ENCODE measurements at places on chromosomes 13 and 19.

- DNase-seq: no peak
Measured at GRCh38 chr19:16161840-16162239, 11.5 kb downstream of the CIB3 start.

DNA sequence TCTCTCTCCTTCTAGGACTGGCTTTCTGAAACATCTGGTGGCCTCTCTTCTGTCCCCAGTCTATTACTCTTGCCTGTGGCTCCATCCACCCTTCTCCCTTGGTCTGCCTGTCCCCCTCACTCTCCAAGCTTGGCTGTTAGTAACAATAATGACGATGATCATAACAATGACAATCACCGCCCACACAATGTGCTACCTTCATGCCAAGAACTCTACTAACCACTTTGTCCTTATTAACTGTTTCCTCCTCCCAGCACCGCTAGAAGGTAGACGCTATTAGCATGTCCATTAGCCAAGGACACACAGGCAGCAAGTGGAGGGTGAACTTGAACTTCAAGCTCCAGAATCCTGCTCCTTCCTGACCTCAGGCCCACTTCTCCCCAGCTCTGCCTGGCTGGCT is 2.7 kb downstream of the GYS1 start:
- DNase-seq: no peak

DNA sequence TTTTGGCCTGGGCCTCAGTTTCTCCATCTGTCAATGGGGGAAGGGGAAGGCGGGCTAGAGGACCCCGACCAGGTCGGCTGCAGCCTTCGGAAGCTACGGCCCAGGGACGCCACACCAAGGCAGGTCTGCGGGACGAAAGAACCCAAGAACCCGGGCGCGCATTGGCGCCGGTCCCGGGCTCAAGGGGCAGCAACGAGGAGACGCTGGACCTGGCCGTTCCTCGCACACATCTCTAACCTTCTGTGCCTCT is 739 bp upstream of the ILF3 start:
- no peak for DNase-seq

GRCh38 chr19:32567486-32567885 is 13.5 kb upstream of the PDCD5 start:
- DNase-seq: no peak

DNA sequence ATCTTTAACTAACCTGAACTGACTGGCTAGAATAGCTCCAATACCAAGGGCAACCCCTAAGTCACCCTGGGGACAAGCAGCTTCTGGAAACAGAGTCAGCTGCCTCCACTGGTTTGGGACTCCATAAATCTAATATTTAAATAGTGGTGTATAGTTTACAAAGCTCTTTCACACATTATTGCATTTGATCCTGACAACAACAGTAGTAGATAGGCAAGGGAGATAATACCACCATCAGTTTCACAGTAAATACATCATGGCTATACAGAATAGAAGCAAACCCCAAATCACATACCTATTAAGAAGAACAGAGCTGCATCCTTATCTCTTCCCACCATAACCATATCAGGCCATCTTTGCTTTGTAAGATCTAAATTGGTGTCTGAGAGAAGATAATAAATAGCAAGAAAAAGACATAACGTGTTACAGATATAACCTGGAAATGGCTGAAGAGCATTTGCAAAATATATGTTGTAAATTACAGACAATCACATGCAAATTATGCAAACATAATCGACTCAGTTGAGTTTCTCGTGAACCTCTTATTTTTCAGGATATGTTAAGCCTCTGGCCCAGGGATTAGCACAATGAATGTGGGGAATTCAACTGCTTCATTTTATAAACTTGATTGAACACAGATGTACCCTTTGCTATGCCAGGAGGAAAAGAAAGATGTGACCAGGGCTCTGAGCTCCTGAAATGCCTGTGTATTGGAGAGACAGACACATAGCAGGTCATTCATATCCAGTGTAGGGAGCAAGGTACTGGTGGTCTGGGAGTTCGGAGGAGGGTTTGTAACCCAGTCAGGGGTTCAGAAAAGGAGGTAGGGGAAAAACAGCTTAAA is 142.5 kb downstream of the SLC7A1 start:
- no peak for DNase-seq

DNA sequence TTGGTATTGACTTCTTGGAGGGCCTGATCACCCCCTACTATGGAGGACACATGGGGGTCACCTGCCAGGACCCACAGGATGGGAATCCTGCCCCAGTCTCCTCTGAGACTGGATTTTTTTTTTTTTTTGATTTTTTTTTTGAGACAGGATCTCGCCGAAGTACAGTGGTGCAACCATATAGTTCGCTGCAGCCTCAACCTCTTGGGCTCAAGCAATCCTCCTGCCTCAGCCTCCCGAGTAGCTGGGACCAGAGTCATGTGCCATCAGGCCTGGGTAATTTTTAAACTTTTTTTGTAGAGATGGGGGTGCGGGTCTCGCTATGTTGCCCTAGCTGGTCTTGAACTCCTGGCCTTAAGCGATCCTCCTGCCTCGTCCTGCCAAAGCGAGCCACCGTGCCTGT is 14.2 kb upstream of the ADGRE5 start:
- no peak for DNase-seq

DNA sequence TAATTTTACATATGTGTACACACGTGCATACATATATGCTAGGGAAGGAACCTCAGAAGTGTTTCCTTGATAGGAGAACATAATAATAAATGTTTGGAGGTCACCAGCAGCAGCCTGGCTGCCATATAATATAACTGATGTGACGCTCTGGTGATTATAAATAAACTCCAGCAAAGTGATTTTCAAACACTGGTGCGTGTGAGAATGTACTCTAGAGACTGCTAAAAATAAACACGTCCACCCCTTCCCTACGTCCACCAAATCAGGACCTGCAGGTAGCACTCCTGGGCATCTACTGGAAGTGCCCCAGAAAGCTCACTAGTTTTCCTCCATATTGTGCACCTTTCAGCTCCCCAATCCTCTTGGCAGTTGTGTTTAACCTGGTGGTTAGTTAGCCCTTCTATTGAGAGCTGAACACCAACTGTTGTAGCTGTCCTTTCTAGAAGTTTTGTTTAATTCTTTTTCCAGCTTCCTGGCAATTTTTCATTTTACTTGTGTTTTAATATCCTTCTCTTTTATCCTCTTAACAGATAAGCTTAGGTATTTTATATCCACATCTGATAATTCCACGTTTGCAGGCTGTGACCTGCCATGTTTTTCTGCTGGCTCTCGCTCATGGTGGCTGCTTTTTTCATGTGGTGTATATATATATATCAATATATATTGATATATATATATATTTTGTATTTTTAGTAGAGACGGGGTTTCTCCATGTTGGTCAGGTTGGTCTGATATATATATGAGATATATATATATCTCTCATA is 13.0 kb downstream of the OPA3 start:
- DNase-seq: no peak

GRCh38 chr19:58154287-58154678 is 3.7 kb upstream of the ZNF329 start:
- DNase-seq: no peak

DNA sequence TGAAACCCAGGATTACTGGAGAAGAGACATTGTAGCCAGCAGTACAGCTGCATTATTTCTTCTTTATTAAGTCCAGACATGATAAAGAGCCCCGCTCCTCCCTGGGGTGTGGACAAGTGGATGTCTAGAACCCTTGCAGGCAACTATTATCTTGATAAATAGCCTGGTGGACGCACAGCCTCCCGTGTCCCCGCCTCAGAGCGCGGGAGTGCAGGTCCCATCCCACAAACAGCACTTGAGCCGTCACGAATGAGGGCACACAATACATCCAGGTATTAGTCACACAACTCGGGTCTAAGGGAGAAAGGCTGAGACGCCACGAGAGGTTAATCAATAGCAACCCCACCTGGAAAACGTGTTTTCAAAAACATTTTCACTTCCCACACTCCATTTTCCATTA is 213.2 kb upstream of the SOX1 start:
- no peak for DNase-seq

GRCh38 chr13:114148521-114148855 is 16.1 kb upstream of the RASA3 start:
- DNase-seq: no peak

DNA sequence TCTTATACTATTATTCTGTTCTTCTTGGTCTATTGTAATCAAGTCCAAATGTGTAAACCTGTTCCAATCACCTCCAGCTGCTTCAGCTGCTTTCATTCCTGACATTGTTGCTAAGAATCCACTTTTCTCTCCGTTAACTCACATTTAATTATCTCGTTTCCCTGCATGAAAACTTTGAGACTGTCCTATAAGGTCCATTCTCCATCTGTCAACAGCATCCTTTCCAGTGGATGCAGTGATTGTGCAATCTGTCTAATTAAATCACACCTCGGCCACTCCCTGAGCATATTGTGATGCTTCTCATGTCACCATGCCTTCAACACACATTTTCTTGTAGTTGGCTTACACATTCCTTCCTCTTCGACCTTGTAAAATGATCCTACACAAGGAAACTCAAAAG is 1626.9 kb upstream of the SLC10A2 start:
- DNase-seq: no peak

GRCh38 chr19:23263870-23264590 is 13.8 kb upstream of the ZNF724 start:
- no peak for DNase-seq

GRCh38 chr13:98171900-98172589 is 5.0 kb downstream of the RNF113B start:
- no peak for DNase-seq

DNA sequence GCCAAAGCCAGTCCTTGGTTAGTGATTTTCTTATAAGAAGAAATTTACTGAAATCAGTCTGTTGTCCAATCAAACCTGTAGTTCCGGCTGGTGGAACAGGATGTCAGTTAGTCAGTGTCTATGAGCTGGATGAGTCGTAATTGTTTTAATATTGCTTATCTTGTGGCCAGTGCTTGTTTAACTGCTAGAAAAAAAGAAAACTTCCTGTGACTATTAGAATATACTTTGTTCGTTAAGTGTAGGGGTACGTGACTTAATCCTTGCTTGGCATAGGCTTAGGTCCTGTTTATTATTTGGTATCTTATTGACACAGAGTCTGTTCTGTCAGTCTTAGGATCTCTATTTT is 1484.8 kb upstream of the MIR17HG start:
- DNase-seq: no peak

GRCh38 chr13:100528353-100528752 is 60.2 kb downstream of the GGACT start:
- DNase-seq: no peak

GRCh38 chr19:41923045-41923788 is 5.0 kb downstream of the ERFL start:
- DNase-seq: no peak

DNA sequence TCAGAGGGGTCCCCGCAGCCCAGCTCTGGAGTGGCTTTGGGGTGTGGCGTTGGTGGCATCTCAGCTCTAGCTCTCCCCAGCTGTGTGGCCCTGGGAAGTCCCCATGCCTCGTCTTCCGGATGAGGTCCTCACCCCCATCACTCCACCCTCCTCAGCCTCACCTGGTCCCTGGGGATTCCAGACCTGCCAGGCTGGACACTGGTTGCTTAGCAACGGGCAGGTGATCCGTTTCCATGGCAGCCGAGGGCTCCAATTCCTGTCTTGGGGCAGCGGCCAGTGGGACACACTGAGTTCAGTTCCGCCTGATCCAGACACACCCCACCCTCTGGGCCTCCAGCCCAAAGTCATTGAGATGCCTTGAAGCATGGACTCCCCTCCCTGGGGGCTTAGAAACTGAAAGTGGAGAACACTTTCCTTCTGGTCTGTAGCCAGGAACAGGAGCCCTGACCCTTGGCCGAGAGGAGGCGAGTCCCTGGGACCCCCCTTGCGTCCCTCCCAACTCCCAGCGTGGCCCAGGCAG is 7.7 kb upstream of the MISP start:
- DNase-seq: no peak

DNA sequence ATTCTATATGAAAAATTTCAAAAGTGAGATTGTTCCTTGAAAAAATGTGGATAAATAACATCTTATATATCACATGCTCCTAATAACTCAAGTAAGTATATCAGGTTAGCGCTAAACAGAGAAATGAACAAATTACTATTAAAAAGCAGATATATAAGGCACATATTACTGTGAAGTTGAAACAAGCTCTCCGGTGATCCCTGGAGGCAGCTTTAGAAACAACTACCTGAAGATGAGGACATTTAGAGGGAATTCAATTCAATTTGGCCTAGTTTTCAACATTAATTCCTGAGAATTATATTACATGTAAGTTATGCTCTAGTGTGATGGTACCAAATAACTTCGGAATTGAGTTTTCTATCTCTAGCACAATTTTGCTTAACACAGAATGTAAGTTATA is 1373.6 kb upstream of the SPRY2 start:
- no peak for DNase-seq

DNA sequence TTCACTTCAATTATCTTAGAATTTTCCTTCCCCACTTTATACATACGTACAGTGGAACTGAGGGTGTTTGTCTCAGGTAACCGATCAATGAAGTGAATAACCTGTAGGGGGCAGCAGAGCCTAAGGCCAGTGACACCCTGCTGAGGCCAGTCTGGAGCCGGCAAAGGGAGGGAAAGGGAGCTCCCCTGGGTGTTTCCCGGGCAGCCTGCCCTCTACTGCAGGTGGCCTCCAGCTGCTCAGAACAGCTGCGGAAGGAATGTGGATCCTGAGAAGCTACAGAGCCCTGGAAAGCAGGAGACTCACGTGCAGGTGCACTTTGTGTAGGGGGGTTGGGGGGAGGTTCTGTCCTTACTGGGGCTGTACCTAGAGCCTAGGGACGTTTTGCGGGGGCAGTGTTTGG is 832 bp upstream of the ZNF491 start:
- peak; percentile 85 for DNase-seq

DNA sequence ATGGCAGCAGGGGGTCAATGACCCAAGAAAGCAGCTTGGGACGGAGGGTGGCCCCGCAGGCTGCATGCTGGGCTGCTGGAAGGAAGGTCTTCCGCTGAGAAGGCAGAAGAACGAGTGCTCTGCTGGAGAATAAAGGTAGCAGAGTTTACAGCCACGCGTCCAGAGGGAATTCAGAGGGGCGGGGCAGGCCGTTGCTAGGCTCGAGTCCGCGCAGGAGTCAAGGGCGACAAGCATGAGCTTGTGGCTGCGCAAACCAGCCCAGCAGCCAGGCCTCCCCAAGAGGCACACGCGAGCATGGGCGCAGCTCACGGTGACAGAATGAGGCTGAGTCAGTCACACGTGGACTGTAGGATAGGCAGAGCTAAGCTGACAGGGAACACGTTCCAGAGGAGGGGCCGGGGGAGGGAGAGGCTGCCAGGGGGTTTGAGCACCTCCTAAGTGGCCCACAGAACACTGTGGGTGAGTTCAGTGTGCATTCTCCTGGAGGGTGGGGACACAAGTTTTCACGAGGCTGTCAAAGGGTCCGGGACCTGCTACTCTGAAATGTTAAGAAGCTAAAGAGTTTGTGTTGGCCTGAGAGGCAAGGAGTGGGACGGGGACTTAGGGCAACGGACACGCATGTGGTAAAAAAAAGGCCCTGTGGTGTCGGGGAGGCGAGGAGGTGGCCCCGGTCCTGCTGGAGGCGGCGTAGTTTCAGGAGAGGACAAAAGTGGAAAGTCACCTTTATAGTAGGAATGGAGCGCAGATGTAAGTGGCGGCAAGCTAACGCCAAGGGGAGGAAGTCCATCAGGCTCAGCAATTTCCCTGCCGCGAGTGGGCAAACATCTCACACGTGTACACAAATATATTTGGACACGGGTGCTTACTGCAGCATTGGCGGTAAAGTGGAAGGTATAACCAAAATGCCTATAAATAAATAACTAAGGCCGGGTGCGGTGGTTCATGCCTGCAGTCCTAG is 17.7 kb downstream of the RFX2 start:
- DNase-seq: no peak
